ENCODE measurements at places on chromosomes 11 and 22.
A peak's percentile ranks its signal among the peaks of the same experiment; 100 is the strongest.

GRCh38 chr11:117444711-117445658, 117.3 kb downstream of the CEP164 start:
- no peak for DNase-seq

DNA sequence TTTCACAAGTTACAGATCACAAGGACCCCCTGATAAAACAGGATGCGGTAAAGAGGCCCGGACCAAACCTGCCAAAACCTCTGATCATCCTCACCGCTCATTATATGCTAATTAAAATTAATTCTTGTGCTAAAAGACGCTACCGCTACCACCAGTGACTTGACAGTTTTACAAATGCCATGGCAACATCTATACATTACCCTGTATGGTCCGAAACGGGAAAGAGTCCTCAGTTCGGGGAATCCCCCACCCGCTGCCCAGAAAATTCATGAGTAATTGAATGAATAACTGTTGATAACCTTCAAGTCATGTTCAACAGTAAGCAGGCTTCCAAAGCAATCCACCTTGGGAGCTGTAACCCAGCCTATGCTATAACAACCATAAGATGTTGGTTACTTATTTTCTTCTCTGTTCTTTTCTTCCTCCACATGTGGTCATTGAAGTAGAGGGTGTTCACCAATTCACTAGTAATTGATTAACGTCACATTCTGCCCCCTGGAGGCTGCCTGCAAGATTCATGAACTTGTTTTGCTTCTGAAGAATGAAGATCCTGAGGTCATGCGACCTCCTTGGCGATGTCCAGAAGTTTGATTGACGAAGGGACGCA, 20.6 kb downstream of the APOBEC3H start:
- peak; percentile 61 for DNase-seq

GRCh38 chr11:101996111-101996510, 51.1 kb upstream of the CFAP300 start:
- DNase-seq, result no peak

- no peak for DNase-seq
Measured at GRCh38 chr22:42256930-42257329, 13.5 kb downstream of the TCF20 start.

GRCh38 chr11:57482782-57483561, 22.6 kb downstream of the RTN4RL2 start:
- peak; percentile 23 for DNase-seq

DNA sequence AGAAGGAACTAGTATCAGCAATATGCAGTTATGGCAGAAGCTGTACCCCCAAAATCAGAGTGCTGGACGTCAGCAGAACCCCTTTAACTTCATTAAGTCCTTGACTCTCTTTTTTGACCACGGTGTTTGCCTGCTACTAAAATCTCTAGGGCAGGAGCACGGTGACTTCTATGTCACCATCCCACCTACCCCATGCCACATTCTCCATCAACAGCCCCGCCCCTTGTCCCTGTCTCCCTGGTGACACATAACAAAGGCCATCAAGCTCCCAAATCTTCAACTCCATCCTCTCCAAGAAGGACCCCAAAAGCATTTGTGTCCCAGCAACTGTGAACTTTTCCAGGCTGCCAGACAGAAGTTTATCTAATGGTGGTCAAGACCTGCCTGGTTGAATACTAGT, 894 bp downstream of the ADA2 start:
- DNase-seq, result no peak

- DNase-seq, result no peak
Measured at GRCh38 chr11:128180441-128181087, 406.8 kb downstream of the ETS1 start.

DNA sequence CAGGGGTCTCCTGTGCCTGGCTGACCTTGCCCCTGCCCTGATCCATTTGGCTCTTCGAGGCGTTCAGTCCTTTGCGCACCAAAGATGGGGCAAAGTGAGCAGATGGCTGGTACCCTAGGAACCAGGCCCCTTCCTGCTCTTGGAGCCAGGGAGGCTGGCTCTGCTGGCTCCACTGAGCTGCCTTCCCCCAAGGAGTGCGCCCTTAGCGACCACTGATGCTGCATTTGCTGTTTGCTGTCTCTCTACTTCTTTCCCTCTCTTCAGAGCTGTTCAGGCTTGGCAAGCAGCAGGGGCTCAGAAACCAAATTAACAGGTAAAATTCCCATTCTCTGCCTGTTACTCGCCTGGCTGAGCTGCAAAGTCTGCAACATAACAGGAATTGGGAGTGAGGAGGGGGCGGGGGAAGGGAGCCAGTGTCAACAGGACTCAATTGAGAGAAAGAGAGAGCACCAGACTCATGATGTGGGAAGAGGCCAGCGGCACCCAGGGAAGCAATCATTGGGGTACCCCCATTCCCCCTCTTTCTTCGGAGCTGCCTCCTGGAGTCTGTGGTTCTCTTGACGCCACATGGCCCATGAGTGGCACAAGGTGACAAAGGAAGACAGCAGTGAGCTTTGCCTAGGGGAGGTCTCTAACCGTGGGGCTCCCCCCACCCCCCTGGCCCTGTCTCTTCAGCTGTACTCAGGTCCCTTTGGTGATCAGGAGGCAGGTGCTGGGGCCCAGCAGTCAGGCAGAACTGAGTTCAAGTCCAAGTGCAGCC, 102.3 kb downstream of the TP53I11 start:
- DNase-seq, result no peak

DNA sequence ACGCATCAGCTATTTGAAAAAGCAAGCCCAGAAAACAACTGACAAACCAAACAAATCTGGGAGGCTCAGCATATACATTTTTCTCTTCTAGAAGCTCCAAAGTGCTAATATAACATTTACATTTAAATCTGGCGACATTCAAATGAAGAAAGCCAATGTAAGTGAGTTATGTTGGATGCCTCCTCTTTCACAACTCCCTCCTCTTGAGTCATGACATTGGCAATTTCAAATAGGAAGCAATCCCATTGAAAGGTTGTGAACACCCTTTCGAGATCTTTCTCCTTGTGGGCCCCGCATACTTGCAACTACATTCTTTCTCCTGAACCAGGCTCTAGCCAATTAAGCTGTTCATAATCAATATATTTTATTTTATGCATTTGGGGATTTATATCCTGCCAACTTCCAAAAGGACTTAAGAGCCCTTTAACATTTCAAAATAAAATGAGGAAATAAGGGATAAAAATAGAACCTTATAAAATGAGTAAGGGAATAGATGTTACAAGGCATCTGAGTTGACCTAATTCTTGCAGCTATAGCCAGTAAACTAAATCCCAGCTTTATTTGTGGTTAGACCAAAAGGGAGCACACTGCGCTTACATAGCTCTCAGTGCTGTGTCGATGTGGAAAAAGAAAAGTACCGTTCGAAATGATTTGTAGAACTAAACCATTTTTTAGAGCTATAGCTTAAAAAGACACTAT, 129.5 kb upstream of the SESN3 start:
- DNase-seq, result no peak

- no peak for DNase-seq
Measured at GRCh38 chr11:78161962-78162371, 22.5 kb upstream of the ALG8 start.

GRCh38 chr11:3913921-3914320, 58.5 kb downstream of the STIM1 start:
- no peak for DNase-seq

DNA sequence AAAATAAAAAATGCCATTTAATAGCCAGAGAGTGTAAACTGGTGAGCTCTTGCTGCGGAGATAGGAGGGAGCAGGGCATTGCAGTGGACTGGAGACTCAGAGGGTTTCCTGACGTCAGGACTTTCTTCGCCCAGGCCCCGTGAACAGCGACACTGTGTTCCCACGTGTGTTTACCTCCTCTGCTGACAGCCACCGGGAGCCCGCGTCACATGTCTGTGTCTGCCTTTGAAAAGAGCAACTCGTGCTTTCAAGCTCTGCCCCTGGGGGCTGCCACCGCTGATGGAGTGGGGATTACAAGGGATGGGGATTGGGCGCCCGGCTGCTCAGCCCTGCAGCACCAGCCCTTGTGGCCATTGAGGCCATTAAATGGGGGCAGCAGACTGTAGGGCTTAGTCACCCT, 3.3 kb downstream of the TANGO2 start:
- DNase-seq, result no peak

DNA sequence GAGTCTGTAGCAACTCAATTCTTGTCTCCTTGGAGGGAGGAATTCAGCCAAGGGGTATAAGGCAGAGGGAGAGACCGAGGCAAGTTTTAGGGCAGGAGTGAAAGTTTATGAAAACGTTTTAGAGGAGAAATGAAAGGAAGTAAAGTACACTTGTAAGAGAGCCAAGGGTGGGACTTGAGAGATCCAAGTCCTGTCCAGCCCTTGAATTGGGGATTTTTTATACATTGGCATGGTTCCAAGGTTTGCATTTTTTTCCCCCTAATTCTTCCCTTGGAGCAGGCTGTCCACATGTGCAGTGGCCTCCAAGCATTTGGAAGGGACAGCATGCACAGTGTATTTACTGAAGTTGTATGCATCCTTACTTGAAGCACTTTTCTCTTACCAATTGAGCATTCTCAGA, 192.1 kb downstream of the LUZP2 start:
- DNase-seq, result no peak

DNA sequence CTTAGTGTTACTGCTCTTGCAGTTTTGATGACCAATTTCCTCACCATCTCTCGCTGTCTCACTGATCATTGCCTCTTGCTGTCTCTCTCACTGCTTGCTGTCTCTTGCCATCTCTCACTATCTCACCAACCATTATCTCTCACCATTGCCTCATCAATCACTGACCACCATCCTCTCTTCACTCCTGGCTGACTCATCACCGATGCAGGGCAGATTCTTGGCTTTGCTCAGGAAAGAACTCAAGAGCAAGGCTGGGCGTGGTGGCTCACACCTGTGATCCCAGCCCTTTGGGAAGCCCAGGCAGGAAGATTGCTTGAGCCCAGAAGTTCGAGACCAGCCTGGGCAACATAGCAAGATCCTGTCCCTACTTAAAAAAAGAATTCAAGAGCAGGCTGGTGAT, 66.3 kb upstream of the SYN3 start:
- no peak for DNase-seq

GRCh38 chr11:12150831-12151382, 40.5 kb downstream of the MICAL2 start:
- DNase-seq, result no peak

DNA sequence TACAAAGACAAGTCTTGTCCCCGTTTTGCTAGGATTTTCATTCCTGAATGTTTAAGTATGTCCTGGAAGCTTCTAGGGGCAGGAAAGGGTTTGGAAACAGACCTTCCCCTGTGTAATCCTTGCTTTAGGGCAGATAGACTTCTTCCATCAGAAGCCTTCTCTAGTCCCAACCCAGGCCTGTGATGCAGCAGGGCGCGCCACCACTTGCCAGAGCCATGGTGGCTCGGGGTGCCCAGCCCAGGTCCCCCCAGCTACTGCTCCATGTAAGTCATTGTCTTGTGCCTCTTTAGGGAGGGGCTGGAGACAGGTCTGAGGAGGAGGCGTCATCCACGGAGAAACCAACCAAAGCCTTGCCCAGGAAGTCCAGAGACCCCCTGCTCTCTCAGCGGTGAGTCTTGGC, 4.3 kb downstream of the NOL12 start:
- no peak for DNase-seq

GRCh38 chr11:117931971-117932370, 2.8 kb upstream of the TMPRSS13 start:
- DNase-seq, result no peak

DNA sequence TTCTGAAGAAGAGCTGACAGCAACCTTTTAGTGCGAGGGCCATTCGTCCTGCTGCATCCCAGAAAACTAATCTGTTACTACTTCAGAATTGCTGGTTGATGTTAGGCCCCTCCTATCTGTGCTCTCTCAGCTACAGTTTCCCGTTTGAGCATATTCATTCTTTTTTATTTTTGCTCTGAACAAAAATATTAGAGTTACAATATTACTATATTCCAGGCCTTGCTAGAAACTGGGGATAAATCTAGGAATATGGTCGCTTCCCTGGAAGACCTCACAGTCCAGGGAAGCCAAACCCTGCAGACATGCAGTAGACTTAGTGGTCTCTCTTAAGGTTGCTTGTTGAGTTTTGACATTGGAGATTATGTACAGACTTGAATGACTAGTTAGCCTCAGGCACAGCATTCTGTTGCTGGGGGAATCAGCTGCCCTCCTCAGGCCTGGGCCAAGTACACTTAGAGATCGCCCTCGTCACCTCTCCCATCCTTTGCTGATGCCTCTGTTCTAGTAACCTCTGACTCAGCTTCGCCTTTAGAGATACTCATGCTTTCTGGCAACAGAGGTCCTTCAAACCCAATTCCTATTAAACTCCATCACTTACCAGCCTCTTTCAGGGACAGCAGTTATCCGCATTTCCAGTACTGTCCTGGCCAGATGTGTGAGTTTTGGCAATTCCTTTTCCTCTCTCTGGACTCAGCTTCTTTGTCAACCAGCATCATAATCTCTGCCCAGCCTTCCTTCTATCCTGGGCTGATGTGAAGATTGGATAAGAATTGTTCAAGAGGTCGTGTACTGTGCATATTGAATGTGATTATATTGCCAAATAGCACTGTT, 698 bp upstream of the ANAPC15 start:
- no peak for DNase-seq

DNA sequence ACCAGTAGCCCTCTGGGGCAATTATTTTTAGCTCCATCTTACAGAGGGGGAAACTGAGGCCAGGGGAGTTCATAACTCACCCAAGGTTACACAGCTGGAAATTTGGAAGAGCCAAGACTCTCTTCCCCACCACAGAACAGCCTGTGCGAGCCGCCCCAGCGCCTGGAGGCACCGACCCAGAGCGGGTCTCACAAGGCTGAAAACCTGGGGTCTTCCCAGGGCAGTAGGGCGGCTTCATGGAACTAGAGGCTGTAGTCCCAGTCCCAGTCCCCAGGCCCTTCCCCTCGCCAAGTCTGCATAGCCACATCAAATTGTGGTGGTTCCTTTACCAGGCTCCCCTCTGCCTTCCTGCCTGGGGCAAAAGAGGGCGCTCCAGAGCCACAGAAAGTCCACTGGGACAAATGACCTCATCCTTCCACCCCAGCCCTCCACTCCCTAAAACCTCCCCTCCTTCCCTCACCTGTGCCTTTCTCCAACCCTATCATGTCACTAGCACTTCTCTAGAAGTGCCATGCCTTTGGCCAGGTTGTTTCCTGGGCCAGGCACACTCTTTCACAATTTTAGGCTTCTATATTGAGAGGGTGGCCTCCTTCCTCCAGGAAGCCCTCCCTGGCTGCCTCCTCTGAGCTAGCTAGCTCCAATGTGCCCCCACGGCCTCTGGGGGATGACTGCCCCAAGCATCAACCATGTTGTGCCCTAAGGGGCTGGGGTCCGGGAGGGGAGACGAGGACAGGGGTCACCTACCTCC, 15.2 kb upstream of the CDC42EP1 start:
- DNase-seq, result no peak

GRCh38 chr22:37639070-37639760, at the start of gene SH3BP1:
Gene SH3BP1, plus strand, starts transcription at chr22:37639669. Its CDS starts 119 bp downstream, at chr22:37639788.
- no peak for DNase-seq
